ENCODE measurements at places on chromosomes 4 and X.
A peak's percentile ranks its signal among the peaks of the same experiment; 100 is the strongest.

- no peak for DNase-seq
Measured at GRCh38 chr4:164204434-164204833, 549.5 kb upstream of the SMIM31 start.

DNA sequence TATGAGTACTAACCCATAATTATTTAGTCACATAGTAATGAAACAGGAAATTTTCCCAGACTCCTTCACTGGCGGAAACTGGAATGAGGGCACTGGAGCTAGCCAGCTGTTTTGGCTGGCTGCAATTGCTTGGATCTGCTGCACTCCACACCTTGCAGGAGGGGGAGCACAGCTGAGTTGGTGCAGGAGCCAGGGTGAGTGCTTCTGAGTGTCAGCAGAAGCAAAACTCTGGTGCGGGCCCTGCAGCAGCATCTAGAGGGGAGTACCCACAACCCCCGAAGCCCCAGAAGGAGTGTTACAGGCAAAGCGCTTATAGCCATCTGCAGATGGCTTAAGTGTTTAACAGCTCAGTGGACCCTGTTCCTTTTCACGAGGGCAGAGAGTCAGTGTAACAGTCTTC is 96.1 kb downstream of the RPA4 start:
- DNase-seq: no peak

DNA sequence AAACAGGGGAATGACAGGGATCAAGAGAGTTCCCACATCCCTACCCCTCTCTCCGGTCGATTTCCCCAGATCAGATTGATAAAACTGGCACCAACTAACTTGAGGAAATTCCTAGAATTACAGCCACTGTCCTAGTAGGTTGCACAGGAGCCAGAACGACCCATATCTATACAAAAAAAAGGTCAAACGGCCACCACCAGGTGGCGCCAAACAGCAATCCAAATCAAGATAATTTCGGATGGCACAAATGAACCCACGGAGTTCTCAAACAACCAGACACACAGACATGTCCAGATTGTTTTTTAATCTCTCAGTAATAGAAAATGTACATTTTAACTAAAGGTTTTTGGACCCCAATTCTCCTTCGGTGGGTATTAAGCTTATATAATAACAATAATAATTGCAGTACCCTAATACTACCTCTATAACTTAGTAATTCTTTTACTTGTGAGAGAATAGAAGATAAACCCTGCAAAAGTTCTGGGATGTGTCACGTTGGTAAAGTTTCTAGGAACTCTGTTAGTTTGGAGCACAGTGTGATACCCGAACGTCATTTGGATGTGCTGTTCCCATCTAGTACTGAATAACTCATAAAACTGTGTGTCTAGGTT is 212.6 kb downstream of the SPOCK3 start:
- DNase-seq: peak; percentile 13

DNA sequence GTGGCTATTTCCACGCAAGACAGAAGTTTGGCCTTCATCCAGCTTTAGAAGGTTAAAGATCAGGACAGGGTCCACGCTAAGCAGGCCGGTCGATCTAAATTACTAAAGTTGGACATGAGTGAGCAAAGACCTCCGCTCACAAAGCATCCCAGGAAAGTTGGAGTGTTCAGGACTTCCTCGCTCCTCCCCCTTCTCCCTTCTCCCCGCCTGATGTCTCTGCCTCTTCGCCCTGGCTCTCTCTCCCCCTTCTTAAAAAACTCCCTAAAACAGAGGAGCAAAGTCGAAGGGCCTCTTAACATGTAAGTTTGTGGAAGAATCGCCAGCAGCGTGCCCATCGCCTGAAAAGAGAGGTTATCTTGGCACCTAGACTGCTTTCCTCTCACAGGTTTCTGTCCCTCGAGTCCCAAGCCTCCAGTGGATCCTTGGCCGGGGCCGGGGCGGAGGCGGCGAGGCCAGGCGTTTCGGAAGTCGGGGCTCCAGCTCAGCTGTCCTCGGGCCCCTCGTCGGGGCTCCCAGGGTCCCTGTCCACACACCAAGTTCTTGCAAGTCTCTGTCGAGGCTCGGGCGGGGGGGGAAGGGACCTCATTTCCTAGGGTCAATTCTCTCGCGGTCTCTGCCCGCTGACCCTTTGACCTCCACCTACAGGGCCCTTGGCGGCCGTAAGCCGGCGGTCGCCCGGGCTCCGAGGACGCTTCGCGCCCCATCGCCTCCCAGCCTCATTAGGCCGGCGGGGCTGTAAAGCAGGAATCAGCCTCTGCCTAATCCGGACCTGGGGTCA is 7.6 kb downstream of the ZIC3 start:
- DNase-seq: no peak

DNA sequence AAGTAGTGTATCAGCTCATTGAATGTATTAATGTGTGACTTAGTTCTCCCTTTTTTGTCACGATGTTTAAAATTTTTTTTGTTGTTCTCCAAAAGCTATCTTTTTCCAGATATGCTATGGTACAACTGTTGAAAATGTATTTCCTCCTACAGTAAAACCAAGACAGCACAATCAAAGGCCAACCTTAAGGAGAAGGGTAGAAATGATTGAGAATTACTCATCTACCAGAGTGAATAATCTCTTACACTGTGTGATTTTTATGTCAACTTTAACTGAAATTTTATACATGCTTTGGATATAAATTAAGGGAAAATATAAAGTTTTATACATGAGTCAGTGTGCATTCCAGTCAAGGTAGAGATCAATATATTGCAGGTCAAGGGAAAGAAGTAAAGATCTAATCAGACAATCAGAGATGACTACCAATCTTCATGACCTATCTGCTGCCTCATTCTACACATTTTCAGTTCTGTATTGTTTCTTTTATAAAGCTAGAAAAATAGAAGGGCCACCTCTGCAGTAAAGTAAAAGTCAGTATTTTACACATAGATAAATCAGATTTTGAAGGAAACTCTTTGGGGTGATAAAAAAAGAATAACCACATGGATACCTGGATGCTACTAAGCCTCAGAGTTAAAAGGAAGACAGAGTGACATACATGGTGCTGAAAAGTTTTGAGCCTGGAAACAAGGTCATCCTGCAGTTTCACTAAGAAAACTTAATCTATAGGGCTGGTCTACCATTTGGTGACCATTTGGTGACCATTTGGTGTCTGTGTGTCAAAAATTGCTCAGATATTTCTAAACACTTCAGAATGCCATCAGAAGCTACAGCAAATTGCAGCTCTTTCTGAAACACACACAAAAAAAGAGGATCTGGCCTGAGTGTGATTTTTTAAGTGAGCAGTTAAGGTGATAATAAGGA is 1.6 kb downstream of the FAM13A start:
- no peak for DNase-seq

DNA sequence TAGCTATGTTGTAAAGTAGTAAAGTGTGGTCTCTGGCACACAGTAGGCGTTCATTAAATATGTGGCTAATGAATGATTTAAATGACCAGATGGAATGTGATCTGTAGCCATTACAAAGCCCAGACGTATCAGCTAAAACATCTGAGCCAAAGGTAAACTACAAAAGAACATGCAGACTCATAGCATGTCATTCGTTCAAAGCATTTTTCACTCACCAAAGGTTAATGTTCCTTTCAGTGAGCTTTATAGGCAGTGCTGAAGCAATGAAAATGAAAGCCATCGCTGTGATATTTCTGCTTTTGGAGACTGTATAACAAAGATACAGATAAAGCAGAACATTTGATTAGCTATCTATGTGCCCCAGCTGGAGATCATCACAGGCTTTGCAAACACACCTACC is 50.5 kb downstream of the F9 start:
- no peak for DNase-seq

DNA sequence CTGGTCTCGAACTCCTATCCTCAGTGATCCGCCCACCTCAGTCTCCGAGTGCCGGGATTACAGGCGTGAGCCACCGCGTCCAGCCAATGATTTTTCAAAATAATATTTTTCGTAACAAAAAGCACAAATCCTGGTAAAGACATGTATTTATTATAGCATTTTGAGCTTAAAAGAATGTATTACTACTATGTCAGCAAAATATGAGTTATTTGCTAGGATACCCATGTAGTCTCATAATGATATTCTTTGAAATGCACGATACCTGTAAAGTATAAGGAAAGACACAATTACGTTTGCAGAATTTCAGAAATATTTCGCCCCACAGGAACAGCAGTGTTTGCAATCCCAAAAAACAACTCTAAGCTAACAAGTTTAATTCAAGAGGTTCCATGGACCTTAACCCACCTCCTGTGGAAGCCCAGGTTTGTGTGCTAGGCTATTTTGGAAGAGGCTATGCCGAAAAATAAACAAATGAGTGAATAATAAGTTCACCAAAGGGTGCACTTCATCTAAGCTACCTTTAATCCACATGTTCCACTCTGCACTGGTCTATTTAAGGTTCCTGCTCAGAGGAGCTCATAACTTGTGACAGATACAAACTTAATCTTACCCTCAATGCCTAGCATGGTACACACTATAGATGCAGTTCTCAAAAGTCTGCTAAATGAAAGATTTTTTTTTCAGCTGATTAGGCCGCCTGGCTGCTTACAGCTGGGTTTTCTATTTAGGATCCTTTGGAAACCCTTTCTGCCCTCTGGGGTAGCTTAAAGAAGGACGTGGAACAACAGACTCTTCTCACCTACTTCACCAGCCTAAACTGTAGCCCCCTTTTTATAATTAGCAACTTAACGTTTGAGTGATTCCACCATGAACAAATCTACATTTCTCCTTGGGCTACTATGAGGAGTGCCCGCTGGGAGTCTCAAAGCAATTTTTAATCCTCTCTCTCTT is 5.0 kb downstream of the FRYL start:
- no peak for DNase-seq

GRCh38 chr4:40182954-40183353 is 13.9 kb upstream of the RHOH start:
- no peak for DNase-seq

- no peak for DNase-seq
Measured at GRCh38 chr4:8646296-8647093, 53.9 kb downstream of the CPZ start.

DNA sequence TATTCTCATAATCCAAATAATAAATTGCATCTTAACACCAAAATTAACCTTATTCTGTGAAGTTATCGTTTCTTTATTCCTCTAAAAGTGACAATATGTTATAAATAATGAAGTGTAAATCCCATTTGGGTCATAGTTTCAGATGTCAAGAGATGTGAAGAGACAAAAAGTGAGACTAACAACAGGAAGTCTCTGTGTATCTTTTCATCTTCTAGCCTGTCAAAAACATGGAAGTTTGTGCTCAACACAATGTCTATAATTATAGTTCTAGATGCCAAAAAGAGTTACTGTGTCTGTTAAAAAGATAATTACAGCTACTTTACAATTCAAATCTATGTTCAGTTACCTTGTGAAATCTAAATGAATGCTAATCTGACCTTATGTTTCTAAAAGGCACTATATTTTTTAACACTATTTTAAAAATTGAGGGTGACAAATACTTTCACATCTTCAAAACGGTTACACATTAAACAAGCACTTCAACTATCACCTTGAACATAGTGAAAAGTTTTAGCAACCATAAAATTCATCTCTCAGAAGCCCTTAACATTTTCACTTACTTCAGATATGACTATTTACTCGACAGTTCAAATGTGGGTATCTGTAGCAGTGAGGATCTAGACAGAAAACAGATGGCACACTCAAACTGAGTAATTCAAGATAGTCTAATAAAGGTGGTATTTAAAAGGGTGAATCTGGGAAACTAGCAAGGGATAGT is 509.8 kb downstream of the ARAP2 start:
- DNase-seq: no peak

DNA sequence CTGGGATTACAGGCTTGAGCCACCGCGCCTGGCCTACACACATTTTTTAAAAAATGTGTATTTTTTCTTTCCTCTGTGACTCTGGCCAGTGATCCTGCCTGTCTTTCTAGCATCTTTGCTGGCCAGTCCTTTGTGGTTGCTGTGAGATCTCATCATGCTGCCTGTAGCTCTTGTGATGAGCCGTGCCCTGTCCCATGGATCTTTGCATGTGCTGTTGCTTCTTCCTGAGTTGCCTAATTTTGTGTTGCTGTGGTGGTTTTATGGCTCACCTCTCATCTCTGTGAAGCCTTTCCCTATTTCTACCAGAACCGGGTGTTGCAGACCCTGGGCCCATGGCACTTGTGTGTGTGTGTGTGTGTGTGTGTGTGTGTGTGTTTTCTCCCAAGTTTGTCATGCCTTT is 8.3 kb downstream of the NSD2 start:
- no peak for DNase-seq

DNA sequence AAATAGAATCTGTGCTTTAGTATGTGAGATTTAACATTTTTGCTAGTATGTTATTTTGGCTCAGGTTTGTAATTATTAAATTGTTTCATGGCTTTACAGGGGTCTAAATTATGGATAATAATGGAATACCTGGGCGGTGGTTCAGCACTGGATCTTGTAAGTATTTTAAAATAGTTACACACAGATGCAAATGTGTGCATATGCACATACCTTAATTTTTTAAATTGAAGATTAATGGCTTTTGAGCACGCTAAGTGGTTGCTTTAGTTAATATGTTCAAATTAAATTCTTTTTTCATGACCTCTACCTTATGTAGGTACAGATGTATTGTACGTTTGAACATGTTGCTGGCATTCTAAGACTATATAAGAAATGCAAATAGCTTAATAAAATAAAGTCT is 40.2 kb downstream of the STK26 start:
- DNase-seq: no peak

DNA sequence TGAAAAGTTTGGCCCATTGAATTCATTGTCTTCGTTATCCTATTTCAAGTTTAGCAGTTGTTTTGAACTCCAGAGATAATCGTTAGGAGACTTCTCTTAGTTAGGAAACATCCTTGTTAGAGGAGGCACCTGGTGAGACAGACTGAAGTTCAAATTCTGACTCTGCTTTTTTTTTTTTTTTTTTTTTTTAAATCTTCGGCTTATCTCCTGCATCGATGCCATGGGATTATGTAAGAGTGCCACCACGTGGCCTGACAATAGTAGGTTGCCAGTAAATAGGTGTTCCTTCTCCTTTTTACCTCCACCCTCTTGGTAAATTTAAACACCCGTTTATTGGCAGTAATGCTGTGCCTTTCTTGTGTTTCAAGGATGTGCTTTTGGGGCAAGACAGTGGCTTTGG is 149.3 kb downstream of the SOWAHB start:
- no peak for DNase-seq

DNA sequence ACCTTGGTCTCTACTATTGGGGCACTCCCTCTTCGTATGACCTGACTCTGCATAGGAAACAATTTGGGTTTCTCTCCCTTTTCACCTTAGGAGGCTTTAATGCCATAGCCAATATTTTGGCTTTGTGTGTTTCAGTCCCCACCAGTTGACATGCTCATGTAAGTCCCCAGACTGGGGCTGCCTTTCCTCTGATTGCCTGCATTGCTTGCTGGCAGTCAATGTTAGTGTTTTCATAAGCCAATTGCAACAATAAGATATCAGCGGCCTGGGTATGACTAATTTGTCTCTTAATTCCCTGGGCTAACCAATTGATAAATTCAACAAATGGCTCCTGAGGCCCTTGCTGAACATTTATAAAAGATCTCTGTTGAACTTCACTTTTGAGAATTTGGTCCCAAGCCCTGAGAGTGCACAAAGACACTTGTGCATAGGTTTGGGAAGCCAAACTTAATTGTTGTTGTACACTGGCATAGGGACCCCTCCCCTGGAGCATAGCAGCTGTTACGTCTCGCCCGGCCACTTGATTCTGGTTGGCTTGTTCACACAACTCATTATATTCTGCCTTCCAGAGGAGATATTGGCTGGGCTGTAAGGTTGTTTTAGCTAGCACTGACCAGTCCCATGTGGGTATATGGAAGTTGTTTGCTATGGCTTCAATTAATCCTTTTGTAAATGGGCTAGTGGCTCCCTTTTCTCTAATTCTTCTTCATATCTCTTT is 206.2 kb downstream of the PABPC4L start:
- DNase-seq: no peak
